ENCODE measurements at places on chromosomes 12 and 14.

GRCh38 chr14:102275866-102276265, 29.1 kb downstream of the MOK start:
- no peak for DNase-seq

DNA sequence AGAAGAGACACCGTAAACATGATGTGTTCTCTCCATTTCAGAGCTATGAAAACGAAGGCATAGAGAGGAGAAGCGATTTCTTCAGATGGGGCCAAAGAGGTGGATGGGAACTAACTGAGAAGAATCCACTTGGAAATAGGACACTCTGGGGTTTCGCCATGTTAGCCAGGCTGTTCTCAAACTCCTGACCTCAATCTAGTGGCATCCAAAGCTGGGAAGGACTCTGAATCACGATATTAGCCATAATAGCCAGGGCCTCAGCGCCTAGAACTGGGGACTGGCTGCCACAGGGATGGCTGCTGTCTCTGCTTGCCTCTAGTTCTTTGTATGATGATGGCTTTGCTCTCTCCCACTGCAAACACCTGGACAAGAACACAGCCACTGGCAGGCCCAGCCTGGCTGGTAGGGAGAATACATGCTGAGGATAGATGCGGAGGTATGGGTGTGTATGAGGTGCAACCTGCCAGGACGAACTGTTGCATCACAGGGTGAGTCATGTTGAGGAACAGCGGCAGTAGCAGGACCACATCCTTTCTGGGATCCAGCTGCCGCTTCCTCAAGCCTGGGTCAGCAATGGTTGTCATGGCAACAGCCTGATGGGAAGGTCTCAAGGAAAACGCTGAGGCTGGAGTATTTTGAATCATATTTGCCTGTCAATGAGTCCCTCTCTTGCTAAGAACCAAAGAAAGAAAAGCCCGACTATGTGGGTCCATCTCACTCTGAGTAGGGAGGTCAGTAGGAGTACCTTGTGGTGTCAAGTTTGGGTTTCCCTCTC, 31.1 kb downstream of the CCDC177 start:
- no peak for DNase-seq

DNA sequence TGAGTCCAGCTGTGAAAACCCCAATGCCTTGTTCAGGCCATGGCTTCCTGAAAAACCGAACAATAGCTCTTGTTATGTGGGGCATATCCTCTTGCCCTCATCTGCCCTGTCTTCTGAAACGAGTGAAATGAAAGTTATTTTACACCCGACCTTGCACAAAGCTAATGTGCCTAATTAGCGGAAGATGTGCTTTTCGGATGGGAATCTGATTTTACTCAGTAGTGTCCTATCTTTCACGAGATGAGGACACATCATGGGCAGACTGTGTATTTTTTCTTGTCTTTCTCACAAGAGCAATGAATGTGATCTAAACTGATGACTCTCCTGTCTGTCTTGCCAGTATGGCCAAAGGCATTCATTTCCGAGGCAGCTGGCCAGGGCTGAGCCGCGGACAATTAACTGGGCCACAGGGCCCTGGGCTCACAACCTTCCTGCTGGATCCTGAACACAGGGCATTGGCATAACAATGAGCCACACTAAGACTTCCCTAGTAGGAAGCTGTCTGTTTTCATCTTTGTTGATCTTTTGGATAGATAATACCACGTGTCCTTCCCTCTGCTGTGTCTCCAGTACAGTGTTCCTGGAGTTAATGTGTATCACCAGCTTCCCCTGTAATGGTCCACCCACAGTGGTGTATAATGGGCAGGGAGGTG, 86.0 kb upstream of the HIF1A start:
- DNase-seq: no peak

- no peak for DNase-seq
These were observed 26.6 kb downstream of the RASSF3 start for GRCh38 chr12:64636856-64637255.

- no peak for DNase-seq
These were observed 29.3 kb downstream of the HMGA2 start for GRCh38 chr12:65853489-65854157.

DNA sequence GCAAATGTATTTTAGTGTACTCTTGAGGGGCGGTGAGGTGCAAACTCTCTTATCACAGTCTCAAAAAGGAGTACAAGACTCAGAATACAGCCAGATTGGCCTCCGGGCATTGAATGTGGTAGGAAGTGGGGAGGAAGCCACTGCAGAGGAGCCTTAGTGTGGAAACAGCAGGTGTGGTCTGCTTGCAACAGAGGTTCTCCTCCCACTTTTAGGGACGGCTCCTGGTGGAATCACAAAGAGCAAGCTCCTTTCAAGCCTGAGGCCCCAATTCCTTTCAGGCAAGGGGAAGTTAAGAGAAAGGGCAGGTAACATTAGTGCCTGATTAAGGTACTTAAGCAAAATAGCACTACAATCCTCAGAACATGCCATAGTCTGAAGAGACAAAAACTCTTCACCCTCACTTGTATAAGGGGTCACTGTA, 23.7 kb upstream of the SLC2A3 start:
- DNase-seq: no peak

DNA sequence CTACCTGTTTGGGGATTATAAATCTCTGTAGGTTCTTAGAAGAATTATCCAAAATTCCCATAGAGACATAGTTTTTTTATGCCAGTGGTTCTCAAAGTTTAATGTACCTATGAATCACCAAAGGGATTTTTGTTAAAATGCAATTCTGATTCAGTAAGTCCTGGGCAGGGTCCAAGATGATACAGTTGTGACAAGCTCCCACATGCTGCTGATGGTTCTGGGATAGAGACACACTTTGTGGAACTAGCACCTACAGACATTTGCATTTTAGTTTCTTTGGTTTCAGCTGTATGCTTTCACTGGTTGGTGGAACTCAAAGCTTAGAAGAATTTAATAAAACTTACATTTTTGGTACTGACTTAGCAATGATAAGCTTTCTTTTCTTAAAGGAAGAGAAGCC, 80.4 kb downstream of the PTCSC3 start:
- no peak for DNase-seq

Measured in GM12891 (cell line).